ENCODE measurements at places on chromosomes 7 and 10.

DNA sequence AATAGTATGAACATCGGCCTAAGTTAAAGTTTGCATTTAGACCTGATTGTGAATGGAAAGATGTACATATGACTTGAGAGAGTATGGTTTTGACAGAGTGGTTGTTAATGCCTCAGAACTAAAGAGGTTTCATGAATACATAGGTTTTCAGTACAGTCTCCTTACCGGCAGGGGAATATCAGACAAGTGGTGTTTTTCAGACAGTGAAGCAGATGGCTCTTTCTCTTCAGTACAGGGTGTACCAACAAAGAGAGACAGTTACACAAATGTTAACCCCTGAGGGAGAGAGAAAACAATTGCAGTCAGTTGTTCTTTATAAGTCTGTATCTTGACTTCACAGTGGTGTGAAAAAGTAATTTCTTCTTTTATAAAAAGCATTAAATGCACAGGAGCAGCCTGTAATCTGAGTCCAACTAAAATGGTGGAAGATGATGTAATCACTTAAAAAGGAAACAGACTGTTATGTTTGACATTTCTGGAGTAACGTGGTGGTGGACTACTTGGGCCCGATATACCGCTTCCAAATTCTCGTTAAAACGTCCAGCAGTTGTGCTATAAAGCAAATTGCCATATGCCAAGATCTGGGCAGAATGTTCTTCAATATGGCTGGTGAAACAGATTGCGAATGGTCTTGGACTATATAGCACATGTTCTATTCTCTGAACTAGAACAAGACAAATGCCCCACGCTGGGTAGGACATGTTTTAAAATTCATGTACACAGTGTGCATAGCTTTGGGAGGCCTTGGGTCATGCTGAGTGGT, 69.2 kb downstream of the SDK1 start:
- peak; percentile 92 for DNase-seq

- peak; percentile 9 for DNase-seq
These were observed 139.8 kb upstream of the CDK13 start for GRCh38 chr7:39810204-39810642.

DNA sequence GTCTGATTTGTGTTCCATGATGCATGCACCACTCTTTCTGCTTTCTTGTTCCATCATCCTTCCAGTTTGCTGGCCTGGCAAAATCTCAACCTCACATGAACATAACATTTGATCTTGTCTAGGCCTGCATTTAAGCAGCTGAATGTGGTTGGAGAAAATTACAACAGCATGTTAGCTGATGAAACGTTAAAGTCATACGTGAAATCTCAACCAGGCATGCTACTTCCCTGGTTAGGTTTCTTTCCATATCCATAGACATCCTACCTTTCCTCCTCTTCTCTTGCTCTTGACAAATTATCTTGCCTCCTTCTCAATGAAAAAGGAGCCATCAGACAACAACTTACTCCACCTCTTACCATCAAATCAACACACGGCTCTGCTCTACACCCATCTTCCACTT, 153.6 kb downstream of the C1GALT1 start:
- no peak for DNase-seq

DNA sequence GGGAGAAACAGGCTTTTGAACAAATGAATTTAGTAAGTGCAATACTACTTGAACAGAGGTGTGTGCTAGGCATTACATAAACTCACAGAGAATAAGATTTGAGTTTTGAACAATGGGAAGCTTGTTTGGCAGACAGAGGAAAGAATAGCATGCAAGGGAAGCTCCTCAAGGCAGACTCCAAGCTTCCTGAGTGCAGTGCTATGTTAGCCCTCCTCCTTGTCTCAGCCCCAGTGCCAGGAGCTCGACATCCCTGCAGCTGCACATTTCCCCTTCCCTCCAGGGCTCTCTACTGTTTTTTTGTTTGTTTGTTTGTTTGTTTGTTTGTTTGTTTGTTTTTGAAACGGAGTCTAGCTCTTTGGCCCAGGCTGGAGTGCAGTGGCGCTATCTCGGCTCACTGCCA, 237.5 kb downstream of the IPMK start:
- no peak for DNase-seq

DNA sequence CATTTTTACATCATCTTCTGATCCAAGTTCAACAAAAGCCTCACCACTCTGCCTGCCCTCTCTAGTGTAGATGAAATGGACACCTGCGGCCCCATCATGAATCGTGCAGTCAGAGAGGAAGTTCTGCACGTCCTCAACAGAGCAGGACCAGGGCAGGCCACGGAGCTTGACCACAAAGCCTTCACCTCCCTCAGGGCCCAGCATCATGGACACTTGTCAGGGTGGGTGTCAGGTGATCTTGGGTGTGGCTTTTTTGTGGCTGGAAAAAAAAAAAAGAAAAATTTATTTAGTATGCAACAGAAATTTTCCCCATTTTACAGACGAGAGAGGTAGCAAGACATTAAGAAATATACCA, 16.2 kb downstream of the FXYD4 start:
- no peak for DNase-seq

DNA sequence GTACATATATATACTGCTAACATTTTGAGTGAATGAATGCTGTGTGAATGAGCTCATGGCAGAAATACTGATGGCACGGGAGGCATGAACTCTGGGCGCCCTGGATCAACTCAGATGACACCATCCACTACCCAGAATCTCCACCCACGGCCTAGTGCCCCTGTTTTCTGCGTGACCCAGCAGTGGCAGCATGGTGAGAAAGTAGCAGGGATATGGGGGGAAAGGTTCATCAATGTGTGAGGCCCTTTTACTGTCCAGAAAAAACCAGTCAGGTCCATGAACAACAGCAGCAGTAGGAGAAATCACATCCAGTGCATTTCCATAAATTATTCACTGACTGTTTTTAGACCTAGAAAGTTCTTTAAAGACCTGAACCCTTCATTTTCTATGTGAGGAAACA, 391.0 kb upstream of the NRP1 start:
- DNase-seq = no peak

DNA sequence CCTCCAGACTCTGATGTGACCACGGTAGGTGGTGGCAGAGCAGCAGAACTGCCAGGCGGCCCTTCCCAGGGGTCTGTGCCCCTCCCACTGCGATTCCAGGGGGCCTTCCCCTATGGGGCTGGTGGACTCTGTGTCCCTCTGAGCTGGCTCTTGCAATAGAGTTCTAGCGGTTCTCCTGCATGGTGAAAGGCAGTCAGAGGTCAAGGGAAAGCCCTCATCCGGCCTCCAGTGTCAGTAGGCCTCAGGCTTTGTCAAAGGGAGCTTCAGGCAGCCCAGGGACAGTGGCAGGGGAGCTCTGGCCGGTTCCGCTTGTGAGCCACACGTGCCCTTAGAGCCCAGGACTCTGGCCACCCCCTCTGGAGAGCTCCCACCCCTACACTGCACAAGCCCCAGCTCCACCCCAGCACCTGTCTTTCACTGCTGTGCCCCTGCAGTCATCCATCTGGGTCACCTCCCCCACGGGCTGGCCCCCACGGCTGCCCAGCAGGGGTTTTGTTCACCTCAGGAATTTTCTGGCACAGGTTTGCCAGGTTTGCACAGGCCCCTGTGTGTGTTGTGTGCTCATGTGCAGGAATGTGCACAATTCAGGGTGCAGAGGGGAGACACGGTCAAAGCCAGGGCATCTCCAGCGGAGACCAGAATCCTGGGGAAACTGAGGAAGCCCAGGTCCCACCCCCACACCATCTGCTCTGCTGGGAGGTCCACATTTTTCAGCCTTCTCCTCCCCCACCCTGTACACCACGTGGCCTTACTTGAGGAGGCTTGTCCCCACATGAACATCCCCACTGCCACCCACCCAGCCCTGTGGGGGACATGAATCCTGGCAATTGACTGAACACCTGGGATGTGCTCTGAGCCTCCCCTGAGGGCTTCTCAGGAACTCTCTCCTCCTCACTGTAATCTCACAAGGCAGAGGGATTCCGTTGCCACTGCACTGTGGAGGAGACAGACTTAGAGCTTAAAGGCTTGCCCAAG, 23.8 kb downstream of the C10orf105 start:
- no peak for DNase-seq

DNA sequence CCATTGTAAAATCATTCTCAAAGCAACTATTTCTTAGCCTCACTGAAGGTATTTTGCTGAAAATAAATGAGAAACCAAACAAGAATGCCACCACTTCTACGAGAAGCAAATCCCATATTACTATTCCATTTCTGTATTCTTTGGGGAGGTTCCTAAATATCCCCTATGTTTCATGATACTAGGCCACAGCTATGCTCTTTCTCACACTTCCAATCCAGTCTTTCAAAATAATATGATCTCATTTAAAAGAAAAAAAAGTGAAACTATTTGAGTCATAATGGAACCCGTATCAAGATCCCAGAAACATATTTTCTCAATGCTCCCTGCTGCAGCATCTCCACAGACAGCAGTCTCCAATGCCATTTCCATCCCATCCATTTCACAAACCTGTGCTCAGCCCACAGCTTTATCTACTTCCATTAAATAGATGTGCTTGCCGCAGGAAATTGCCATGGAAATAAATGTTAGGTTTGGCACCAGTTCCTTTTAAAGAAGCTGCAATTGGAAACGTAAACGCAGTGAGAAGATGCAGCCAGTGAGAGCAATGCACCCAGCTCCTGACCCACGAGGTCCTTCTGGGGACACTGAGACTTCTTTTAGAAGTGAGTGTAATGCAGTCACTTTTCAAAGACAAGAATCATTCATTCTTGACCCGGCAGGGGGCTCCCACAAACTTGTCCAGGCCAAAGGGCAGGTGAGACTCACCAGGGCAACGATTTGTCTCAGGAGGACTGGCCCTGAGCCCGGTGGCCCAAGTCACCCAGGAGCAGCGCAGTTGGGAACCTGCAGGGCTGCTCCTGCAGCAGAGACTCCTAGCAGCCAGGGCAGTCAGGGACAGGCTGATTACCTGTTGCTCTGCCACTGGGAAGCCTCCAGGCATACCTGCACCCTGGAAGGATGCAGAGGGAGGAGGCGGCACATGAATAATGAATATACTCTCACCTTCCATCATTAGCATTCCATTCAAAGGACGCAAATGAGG, 99.6 kb downstream of the C10orf90 start:
- no peak for DNase-seq

- DNase-seq = peak; percentile 8
These were observed 105.9 kb downstream of the ANKRD7 start for GRCh38 chr7:118330388-118330787.

GRCh38 chr7:128373606-128374005, 12.1 kb upstream of the PRRT4 start:
- DNase-seq = no peak
